ENCODE measurements at places on chromosomes 5 and 9.

- DNase-seq: no peak
Measured at GRCh38 chr5:600886-601541, 11.1 kb upstream of the CEP72 start.

GRCh38 chr5:139745800-139746690 is 49.6 kb upstream of the PSD2 start:
- peak; percentile 23 for DNase-seq

DNA sequence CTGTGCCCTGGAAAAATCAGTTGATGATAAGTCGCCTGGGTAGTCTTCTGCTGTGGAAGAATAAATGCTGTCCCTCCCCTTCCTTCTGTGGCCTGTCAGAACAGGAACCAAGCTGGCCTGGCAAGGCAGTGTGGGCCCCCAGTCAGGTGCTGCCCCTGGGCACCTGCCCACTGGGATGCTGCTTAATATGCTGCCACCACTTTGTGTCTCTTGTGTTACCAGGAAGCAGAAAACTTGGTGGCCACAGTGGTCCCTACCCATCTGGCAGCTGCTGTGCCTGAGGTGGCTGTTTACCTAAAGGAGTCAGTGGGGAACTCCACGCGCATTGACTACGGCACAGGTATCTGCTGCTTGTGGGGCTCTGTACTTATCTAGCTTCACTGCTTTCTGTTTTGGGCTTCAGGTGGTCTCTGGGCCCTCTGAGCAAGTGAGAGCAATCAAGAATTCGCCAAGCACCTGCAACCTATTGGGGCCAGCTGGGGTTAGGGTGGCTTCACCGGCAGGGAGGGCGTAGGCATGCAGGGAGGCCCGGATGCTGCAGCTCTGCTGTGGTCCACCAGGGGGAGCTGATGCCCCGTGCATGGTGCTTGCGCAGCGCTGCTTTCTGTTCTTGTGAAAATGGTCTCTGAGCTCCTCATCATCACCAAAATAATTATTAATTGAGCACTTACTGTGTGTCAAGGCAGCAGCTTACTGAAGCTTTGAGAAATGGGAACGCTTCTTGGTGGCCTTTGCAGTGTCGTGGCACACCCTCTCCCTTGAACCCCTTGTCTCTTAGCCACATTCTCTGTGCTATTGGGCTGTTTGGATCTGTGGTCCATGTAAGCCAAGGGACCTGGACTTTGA is 20.3 kb downstream of the PTPA start:
- DNase-seq: peak; percentile 77

GRCh38 chr9:20357037-20357432 is 265.3 kb downstream of the MLLT3 start:
- DNase-seq: no peak

DNA sequence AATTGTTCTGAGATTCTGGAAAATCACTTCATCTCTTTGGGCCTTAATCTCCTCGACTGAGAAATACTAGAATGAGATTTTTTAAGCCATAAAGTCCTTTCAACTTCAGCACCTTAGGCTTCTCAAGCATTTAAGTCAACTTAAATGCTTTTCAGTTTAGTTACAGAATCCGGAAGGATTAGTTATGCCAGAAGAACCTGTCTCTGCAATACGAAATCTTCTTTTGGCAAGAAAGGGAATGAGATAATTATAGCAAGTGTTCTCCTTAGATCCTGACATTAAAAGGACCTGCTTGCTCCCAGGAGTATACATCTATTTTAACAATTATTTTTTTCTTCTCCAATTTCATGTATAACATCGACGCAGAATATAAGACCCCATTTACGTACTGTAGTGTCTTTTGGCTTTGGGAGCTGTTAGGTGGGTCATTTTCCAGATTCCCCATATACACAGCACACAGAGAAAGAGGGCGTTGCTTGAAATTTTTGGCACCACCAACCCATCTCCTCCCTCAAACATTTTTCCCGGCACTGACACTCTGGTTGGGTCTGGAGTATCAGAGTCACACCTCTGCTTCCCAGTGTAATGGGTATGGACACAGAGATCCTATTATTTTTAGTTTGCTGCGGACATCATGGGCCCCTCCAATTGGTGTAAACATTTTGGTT is 43.6 kb upstream of the CLINT1 start:
- DNase-seq: no peak

DNA sequence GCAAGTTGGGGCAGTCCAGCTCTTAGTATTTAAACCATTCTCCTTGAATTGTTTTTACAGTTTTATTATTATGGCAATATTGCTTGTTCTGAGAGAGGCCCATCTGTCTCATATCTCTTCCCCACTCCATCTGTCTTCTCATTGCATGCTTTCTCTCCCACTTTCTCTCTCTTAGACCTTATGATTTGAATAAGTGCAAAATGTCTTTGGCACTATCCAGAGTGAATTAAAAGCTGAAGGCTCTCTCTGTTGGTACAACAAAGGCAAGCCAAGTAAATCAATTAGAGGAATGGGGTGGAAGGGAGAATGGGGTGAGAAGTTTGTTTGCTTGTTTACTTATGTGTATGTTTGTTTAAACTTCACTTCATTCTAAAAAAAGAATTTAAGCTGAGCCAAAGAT is 195.3 kb upstream of the RFX3 start:
- no peak for DNase-seq

DNA sequence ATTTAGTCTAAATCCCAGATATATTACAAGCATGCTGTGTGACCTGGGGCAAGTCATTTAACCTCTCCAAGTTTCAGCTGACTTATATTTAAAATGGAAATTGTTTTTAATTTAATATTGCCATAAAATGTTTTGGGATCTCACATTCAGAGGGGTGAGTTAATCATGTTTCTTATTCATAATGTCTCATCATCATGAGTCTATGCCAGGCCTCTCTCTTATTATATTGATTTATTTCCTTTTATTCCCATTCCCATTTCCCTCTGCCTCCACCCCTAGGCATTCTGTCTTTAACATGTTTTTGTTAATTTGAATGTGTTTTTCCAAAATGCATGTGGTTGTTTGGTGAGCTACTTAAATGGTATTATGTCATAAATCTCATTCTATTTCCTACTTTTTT is 39.0 kb upstream of the TTC1 start:
- DNase-seq: no peak

DNA sequence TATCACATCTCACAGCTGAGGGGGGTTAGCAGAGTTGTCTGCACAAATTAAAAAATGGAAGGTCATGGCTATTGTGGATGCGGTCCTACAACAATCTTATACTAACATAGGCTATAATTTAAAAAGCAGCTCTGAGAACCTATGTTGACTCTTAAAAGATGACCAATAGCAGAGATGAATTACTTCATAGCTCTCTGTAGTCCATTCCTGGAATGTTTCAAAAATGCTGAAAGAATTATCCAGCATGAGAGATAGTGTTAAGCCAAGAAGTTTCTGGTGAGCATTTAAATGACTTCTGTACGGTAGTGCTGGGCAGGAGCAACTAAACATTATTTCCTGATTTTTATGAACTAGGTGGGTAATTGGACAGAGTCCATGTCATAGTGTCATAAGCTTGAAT is 218.2 kb upstream of the NUDT12 start:
- no peak for DNase-seq

DNA sequence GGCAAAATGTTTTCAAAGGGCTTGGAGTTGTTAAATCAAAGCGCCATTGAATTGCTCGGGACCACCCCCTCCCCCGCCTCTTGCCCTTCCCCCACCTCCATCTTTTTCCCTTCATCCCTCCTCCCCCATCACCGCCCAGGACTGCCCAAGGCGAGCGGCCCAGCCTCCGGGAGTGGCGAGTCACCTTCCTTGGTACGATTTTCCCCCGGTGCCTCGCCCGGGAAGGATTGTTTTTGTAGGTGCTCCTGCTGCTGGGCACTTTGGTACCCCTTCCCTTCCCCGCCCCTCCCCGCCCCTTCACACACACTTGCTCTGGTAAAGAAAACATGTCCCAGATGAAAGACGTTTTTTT is 61.2 kb downstream of the TMEM174 start:
- DNase-seq: no peak

- DNase-seq: no peak
Measured at GRCh38 chr9:126347911-126348760, 21.5 kb downstream of the MVB12B start.

GRCh38 chr5:11494340-11494739 is 409.9 kb downstream of the CTNND2 start:
- DNase-seq: no peak

GRCh38 chr5:80194468-80194867 is 61.4 kb downstream of the SERINC5 start:
- no peak for DNase-seq

DNA sequence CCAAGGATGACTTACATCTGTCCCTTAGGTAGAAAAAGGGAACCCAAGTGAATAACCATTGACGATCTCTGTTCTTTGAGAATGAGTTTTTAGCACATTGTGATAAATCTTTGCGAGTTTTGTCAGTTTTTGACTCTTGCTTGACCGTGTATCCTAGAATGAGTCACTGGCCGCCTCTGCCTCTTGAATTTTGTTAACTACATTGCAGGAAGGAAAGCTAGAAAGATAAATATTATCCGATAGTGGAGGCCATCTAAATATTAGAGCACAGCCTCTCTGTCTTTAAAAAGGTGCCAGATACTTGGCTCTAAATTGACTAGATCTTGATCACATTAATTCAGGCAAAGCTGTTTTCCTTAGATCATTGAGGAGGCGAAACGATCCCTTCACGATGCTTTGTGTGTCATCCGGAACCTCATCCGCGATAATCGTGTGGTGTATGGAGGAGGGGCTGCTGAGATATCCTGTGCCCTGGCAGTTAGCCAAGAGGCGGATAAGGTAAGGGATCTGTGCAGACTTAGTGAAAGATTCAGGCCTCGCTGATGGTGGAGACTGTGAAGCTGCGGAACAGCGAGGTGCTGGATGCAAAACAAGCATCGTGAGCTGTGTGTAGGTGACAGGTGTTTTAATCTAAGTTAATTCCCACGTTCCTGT is 12.2 kb downstream of the CCT5 start:
- no peak for DNase-seq

- no peak for DNase-seq
Measured at GRCh38 chr5:163758283-163758711, 252.9 kb downstream of the MAT2B start.

GRCh38 chr5:17891881-17892280 is 257.6 kb downstream of the TAF11L14 start:
- no peak for DNase-seq

DNA sequence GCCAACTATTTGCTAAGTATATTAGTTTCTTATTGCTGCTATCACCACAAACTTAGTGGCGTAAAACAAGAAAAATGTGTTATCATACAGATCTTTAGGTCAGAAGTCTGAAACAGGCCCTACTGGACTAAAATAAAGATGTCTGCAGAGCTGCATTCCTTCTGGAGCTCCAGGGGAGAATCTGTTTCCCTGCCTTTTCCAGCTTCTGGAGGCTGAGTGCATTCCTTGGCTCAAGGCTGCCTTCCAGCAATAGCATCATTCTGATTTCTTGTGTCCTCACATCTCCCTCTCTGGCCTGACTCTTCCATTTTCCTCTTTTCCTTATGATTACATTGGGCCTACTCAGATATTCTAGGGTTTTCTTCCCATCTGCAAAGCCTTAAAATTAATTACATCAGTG is 15.9 kb downstream of the MAN2A1 start:
- DNase-seq: no peak

DNA sequence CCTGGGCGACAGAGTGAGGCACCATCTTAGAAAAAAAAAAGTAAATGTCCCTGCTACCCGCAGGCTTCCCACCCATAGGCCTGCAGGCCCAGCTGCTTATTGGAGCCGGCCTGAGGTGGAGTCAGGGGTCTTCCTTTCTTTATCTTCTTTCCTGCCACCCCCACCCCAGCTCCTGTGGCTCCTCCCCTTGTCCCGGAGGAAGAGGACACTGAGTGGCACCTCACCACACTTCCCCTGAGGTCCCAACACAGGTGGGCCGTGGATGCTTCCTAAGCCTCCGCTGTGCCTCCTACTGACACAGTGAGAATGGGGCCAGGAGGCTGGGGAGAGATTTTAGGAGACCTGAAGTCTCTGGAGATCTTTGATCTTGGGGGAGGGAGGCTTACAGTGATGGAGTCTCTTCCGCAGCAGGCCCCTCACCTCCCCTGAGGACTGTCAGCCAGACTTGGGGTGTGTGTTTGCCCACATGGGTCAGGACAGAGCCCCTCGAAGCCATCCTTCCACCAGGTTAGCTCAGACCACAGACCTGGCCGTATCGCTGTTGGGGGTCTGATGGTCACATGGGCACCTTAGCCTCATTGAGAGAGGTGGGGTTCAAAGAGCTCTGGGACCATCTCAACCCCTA is 135.4 kb upstream of the IER5L start:
- DNase-seq: no peak

- DNase-seq: no peak
Measured at GRCh38 chr5:125583321-125584139, 837.1 kb upstream of the ZNF608 start.

GRCh38 chr5:132425975-132426524 is 56.5 kb downstream of the SLC22A5 start:
- DNase-seq: no peak

GRCh38 chr5:83414601-83415000 is 56.9 kb upstream of the VCAN start:
- DNase-seq: no peak

- no peak for DNase-seq
Measured at GRCh38 chr5:31855134-31856040, 216.5 kb downstream of the PDZD2 start.

GRCh38 chr9:113337714-113338113 is 2.4 kb downstream of the WDR31 start:
- no peak for DNase-seq

DNA sequence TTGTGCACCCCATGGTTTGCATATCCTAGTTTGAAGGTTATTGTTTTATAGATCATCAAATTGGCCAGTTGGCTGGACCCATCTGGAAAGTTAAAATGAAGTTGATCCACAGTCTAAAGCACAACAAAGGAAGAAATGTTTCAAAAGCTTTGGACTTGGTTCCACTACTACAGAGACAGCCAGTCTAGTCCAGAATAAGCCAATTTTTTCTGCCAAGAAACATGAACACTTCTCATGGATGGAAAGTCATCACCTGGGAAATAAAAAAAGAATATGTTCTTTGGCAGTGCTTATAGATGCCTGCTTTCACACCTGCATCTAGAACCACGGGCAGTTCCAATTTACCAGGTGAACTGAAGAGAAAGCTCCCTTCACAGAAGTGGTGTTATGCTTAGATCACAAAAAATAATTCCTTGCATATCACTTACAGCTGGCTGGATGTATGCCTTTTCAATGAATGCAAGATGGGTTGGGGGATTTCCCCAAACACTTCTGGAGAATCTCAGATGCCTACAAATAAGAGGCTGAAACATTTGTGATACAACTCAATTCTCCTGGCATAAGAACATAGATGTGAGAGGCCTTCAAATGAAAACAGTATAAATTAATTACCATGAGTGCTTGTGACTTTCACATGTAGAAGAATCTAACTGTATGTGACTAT is 26.9 kb downstream of the C9 start:
- no peak for DNase-seq

- DNase-seq: no peak
Measured at GRCh38 chr5:116575326-116576052, 866 bp upstream of the SEMA6A start.

DNA sequence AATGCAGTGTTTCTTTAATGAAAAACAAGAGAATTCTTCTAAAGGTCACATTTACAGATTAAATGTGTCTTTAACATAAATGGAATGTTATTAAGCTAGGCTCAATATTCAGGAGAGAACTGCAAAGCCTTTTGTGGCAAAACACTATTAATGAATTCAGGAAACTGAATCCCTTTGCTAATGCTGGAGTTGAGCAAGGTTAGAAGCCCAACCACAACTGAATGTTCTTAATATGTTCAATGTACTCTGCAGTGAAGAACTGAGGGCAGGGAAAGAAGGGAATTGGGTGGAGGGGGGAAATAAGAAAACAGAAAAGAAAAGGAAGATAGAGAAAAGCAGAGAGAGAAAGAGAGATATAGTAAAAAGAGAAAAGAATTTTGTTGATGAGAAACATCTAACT is 276.7 kb upstream of the TMEM161B start:
- DNase-seq: no peak

- DNase-seq: no peak
Measured at GRCh38 chr5:134189031-134189430, 12.3 kb upstream of the SKP1 start.
